ENCODE measurements at places on chromosomes 5 and 9. TPM values are rescaled to one million over a fixed set of nuclear protein-coding genes. Genes with fewer than 3 reads are reported as not detected.

DNA sequence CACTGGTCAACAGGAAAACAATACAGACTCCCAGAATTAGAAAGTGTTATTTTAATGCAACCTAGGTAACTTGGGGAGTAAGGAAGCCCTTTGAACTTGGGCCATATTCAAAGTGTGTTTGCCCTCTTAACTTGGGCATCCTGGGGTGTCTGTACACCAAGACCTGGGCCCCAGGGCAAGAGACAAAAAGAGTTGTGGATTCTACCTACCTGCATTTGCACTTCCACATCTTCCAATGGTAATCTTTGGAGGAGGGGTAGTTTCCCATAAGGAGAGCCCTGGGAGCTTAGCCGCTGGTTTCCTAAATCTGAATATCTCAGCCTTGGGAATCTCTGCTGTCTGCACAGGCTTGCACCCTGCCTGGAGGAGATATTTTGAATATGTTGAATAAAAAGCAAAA is 8.5 kb downstream of the WNT8A start:
- DNase-seq: no peak

DNA sequence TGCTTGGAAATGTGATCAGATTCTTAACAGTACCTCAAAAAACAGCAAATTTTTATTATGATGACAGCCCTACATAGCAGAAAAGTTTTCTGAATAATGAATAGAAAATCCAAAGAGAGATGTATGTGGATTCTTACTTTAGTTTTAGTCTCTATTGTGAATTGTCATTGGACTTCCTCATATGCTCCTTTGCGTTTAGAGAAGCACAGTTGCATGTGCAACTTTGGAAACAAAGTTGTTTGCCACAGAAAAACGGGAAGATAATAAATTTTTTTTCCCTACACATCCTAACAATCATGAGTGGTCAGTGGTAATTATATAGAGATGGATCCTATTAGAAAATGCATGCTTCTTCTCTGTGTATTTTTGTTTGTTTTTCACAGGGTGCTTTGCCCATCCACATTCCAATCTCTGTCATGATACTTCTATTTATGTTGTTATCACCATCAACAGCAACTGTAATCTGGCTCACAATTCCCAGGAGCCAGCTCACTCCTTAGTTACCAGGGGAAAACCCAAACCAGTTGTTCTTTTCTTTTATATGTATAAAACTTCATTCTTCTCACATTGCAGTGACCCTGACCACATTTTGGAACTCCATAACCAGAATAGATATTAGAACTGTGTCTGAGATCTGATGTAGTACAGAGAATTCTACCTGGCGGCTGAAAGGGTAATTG is 118.7 kb downstream of the NDUFS4 start:
- no peak for DNase-seq

DNA sequence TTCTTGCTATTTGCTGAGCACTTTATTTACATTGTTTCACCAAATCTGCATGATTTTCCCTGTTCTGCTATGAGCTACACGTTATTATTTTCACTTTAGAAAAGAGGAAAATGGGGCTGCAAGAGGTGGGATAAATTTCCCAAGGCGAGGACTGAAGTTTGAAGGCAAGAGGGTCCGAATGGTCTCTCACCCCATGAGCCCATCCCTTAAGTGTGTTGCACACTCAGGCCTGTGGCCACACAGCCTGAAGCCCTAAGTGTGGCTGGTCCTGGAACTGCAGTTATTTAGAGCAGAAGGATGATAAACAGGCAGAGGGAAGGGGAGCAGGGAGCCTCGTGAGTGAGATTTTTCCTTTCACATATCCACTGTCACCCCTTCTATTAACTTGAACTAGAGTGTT is 7.8 kb downstream of the PDE8B start:
- DNase-seq: no peak

GRCh38 chr5:59390989-59391388 is 502.5 kb downstream of the PDE4D start:
- no peak for DNase-seq

DNA sequence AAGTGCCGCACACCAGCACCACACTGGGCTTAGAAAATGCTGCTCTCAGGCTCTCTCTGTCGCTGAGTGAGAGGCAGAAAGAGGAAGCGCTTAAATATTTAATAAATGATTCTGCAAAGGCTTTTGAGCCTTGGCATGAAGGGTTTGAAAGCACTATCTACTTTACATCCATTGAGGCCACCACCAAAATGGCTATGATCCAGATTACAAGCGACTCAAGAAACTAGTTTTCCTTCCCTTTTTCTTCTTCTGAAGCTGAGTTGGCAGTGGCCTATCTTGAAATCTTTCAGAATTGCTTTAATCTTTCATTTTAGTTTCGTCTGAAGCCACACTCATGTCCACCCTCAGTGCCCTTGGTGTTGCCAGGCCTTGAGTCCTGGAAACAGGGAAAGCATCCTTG is 59.5 kb downstream of the EBF1 start:
- no peak for DNase-seq

GRCh38 chr9:36902080-36902716 is 131.9 kb downstream of the PAX5 start:
- DNase-seq: no peak

DNA sequence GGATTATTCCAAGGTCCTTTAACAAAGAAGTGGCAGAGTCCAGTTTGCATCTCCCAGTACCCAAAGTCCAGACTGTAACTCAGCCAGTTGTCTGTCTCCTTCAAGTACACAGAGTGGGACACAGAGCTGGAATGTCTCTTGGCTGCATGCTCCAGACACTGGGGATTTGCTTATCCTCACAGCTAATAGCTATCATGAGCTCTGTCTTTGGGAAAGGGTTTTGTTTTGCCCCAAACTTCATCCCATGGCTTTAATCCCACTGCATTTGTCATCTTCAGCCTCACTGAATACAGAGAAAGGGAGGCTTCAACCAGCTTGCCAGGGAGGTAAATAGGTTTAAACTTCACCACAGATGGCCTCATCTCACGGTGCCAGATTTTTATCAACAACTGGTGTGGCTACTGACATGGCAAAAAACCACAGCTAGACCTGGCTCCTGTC is 412.2 kb upstream of the SLC24A2 start:
- DNase-seq: no peak

DNA sequence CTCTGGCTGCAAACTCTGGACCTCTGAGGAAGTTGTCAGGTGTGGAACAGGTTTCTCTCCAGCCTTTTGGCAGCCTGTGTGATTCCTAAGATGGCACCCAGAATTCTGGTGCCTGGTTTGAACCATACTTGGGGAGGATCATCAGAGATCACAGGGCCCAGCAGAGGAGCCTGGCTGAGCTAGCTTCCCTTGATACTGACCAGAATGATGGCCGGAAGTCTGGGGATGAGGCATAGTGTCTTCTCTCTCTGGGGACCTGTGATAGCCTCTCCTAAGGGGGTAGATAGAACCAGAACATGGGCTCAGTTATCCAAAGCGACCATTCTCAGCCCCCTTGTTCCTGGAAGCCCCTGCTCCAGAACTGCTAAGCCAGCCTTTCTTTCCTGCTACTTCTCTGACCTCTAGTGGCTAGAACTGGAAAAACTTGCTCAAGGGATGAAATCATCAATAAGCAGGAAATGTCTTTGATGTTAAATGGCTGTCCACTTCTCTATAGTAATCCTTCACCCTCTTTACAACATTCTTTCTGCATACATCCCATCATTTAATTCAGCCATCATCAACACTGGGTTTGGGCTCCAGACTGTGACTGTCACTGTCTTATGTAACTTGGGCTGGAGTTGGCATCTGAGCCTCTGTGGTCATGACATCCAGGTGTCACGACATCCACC is 55.1 kb downstream of the C9orf152 start:
- DNase-seq: no peak

GRCh38 chr5:158792976-158793375 is 306.7 kb downstream of the EBF1 start:
- DNase-seq: no peak

GRCh38 chr5:38753776-38754175 is 92.0 kb upstream of the OSMR start:
- no peak for DNase-seq

DNA sequence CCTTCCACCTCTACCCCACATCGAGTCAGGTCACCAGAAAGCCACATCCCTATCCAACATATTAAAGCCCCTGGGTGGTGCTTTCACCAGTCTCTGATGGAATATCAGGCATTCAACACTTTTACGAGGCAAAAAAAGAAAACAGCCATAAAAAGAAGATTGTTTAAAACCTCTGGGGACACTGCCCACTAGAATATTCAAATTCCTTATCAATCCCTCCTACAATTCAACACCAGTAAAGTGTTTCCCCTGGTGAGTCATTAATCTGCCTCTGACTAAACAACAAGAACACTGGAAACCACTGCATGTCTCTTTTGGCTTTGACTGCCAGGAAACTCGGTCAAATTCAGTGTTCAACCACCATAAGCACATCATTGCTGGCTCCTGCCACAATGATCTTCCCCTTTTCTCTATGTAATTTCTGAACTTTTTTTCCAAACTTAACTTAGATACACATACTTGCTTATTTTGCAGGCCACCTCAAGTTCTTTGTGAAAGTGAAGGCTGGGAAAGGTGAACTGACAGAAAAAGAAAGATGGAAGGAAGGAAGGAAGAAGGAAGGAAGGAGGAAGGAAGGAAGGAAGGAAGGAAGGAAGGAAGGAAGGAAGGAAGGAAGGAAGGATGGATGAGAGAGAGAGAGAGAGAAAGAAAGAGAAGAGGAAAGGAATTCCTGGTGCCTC is 105.3 kb downstream of the PAX5 start:
- no peak for DNase-seq

DNA sequence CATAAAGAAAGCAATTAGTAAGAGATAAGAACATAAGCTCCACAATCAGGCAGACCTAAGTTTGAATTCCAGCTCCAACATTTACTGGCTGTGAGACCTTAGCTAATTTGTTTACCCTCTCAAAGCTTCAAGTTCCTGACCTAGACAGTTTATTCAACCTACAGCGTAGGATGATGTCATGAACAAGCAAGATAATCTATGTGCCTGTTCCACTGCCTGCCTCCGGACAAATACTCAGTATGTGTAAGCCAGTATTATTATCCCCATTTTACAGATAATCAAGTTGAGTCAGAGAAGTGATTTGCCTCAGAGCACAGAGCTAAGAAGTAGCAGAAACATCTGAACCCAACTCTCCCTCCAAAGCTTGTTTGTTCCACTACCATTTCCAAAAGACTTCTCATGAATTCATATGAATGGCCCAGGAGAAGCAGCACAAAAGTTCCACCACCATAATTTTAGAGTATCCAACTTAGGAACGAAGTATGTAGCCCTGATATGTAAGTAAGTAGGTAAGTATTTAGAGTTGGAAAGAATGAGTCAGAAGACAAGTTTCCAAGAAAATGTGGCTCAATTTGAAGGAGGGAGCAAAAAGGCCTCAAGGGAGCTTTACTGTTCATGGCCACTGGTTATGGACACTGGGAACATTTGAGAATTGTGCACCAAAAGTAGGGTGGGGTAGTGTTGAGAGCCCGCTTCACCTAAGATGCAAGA is 398.2 kb downstream of the NFIB start:
- no peak for DNase-seq

The PPP6C gene
- 22.9 TPM for total RNA-seq

The BOD1 gene
- 64.8 TPM for total RNA-seq

The KIF20A gene
- not detected for total RNA-seq

The SGCD gene
- 86.5 TPM for total RNA-seq

The CNTLN gene
- 25.1 TPM for total RNA-seq

The GABRA1 gene
- not detected for total RNA-seq

The GDA gene
- 26.6 TPM for total RNA-seq

The EQTN gene
- total RNA-seq: 0.97 TPM
